Stimulated activated CD4-positive, alpha-beta T cell treated with anti-CD3 and anti-CD28 coated beads, Interleukin-1b, Interleukin-23, amount 100 ng/mL, for 48 hours (primary cell): ENCODE measurements at places on chromosomes 1 and 21.

DNA sequence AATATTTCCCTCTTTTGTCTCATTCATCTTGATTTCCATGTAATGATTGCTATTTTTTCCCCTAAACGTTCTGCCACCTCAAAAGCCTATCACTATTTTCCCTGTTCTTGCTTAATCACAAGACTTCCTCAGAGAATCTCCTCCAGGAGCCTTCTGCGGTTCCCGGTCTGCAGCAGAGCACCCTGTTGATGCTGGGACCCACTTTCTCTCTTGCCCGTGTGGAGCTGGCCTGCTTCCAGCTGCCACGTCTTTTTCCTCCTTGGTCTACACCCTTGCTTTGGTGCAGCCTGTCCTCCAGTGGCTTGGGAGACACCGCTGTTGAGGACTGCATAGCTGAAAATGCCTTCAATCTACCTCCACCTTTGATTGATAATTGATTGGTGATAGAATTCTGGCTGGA is 70.0 kb upstream of the COA6 start:
- no peak for DNase-seq

DNA sequence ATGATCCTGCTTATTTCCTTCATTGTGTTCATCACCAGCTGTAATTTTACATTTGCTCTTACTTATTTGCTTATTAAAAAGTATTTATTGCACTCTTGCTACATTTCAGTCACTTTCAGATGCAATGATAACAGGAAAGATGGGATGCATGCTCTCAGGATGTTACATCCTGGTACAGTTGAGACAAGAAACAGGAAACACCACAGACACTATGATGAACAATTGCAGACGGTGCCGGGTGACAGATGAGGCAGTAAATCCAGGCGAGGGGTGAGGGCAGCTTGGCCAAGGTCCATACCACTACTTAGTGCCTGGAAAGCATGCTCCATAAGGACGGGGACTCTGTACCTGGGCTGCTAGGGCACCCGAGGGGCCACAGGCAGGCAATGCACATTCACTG is 156.6 kb upstream of the RAB4A start:
- no peak for DNase-seq

- no peak for DNase-seq
Observed at GRCh38 chr1:110258734-110259133, 48.6 kb downstream of the KCNC4 start.

DNA sequence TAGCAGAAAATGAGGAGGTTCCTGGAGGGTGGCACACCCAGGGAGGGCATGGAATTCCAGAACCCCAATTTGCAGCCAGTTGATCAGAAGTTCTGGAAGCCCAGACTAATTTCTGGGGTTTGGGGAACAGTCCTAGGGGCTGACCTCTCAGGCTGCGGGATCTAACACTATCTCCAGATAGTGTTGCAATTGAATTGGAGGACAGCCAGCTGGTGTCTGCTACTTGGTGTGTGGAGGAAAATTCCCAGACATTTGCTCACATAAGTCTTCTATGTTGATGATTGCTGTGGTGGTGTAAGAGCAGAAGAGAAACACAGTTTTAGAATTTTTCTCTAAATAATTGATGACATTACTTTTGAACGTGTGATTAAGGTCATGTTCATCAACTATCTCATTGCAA is 154.3 kb upstream of the RNPC3 start:
- no peak for DNase-seq

DNA sequence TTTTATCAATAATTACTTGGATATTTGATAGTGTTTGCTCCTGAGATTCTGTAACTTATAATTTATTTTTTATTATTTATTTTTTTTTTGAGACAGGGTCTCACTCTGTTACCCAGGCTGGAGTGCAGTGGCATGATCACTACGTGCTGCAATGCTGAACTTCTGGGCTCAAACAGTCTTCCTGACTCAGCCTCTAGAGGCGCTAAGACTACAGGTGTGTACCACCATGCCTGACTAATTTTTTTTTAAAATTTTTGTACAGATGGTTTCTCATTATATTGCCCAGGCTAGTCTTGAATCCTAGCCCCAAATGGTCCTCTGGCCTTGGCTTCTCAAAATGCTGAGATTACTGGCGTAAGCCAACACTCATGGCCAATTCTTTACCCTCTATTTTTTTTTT is 845.5 kb upstream of the ADGRL4 start:
- no peak for DNase-seq

GRCh38 chr1:232793944-232794343 is 11.3 kb upstream of the MAP10 start:
- DNase-seq = no peak

DNA sequence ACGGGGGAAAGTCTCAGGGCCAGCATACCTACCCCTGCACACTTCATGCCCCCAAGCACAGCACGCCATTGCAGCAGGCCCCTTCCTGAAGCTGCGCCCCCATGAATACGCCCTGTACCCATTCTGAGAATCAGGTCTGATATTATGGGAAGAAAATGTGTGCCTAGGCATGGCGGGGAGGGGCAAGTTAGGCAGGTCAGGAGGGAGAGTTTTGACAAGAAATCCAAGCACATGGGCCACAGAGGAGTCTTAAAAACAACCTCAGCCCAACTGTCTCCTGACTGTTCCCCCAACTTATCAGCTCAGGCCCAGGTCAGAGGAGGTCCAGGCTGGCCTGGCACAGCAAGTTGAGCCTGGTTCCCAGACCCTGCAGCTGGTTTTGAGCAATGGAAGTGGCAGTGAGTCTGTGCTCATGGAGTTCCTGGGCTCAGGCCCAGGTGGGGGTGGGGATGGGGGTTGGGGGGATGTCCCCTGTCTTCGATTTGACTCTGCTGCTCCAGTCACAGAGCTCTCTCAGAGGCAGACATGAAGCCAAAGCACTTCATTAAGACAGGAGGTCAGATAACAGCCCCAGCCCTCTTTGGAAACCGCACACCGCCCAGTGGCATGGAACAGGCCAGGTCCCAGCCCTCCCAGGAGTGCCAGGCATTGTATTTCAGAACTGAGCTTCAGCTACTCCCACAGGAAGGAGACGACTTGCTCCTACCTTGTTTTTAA is 20.6 kb upstream of the BCAR3 start:
- no peak for DNase-seq

GRCh38 chr1:47508702-47509431 is 71.0 kb downstream of the FOXD2 start:
- no peak for DNase-seq

DNA sequence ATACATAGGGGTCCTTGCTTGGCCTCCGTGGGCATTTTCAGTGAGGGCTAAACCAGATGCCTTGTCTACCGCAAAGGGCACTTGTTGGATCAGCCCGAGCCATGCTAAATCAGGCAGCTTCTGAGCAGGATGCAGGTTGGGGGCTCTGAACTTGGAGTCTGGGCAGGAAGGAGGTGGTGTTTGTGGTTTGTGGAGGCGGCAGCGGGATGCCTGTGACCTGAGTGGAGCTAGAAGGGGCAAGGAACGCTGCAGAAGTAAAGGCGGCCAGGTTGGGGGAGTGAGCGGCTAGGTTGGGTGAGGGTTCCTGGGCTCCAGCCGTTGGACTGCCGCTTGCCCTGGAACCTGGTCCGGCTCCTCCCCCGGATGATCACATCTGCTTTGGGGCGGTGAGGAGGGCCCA is 183.9 kb downstream of the CAMTA1 start:
- peak; percentile 33 for DNase-seq
